Endothelial cell (in vitro differentiated cells): ENCODE measurements at places on chromosomes 7 and 10.

GRCh38 chr7:81845744-81846241 lies 75.9 kb upstream of the HGF start:
- H3K4me1 ChIP-seq = peaks cover 10% of the 10 kb centered on the region
- H3K4me3 ChIP-seq = no peak overlapping the region
- no peaks in the 10 kb centered on the region for H3K36me3 ChIP-seq
- no peak for DNase-seq
- no peaks in the 10 kb centered on the region for H3K27me3 ChIP-seq

GRCh38 chr10:70913893-70914240 lies 25.5 kb upstream of the PCBD1 start:
- H3K27me3 ChIP-seq = peaks cover 3% of the 10 kb centered on the region
- peaks cover 6% of the 10 kb centered on the region for H3K4me1 ChIP-seq
- H3K27ac ChIP-seq = no peak overlapping the region
- no peak overlapping the region for H3K4me3 ChIP-seq

GRCh38 chr7:26046878-26047277 lies 105.1 kb upstream of the NFE2L3 start:
- H3K4me3 ChIP-seq = no peak overlapping the region
- peaks cover 8% of the 10 kb centered on the region for H3K4me1 ChIP-seq
- peaks cover 2% of the 10 kb centered on the region for H3K27me3 ChIP-seq
- DNase-seq = no peak
- no peaks in the 10 kb centered on the region for H3K36me3 ChIP-seq
- no peak overlapping the region for H3K27ac ChIP-seq

GRCh38 chr7:30659312-30659711 lies 22.9 kb downstream of the CRHR2 start:
- no peak overlapping the region for H3K4me3 ChIP-seq
- no peak overlapping the region for H3K27ac ChIP-seq
- DNase-seq = no peak
- H3K4me1 ChIP-seq = peaks cover 4% of the 10 kb centered on the region
- peaks cover 3% of the 10 kb centered on the region for H3K27me3 ChIP-seq
- peaks cover 15% of the 10 kb centered on the region for H3K36me3 ChIP-seq

DNA sequence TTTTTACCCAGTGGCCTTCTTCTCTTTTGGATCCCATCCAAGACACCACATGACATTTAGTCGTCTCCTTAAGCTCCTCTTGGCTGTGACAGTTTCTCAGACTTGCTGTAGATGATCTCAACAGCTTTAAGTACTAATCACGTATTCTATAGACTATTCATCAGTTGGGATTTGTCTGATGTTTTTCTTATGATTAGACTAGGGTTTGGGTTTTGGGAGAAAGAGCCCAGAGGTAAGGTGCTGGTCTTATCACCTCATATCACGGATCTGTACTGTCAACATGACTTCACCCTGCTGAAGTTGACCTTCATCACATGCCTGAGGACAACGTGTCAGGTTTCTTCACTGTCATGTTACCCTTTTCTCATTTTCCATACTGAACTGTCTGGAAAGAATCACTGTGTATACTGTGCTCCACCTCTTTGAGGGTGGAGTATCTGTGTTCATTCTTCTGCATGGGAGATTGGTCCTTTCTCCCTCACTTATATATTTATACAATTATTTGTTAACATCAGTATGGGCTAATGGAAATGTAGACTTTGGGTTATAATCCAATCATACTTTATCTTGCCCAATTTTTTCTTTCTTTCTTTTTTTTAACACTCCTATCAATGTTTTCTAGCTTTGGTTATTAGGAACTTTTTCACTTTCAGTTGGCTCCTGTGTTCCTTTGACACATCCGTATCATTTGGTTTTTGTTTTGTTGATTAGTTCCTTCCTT lies 6.4 kb upstream of the HKDC1 start:
- no peak for DNase-seq
- peaks cover 4% of the 10 kb centered on the region for H3K36me3 ChIP-seq
- no peak overlapping the region for H3K4me3 ChIP-seq
- no peak overlapping the region for H3K27ac ChIP-seq
- H3K4me1 ChIP-seq = peaks cover 21% of the 10 kb centered on the region

GRCh38 chr7:134845461-134845860 lies 66.0 kb downstream of the CALD1 start:
- peaks cover 4% of the 10 kb centered on the region for H3K27me3 ChIP-seq
- no peak for DNase-seq
- H3K36me3 ChIP-seq = peaks cover 28% of the 10 kb centered on the region
- H3K4me1 ChIP-seq = peaks cover 24% of the 10 kb centered on the region
- H3K27ac ChIP-seq = no peak overlapping the region

GRCh38 chr7:918118-918425 lies 36.4 kb downstream of the ADAP1 start:
- peaks cover 11% of the 10 kb centered on the region for H3K27me3 ChIP-seq
- no peaks in the 10 kb centered on the region for H3K4me1 ChIP-seq
- no peak overlapping the region for H3K27ac ChIP-seq
- no peak overlapping the region for H3K4me3 ChIP-seq
- no peaks in the 10 kb centered on the region for H3K36me3 ChIP-seq
- DNase-seq = no peak

- no peaks in the 10 kb centered on the region for H3K27me3 ChIP-seq
- H3K4me3 ChIP-seq = no peak overlapping the region
- H3K27ac ChIP-seq = no peak overlapping the region
- H3K36me3 ChIP-seq = no peaks in the 10 kb centered on the region
- no peak for DNase-seq
These were observed 14.4 kb upstream of the NPVF start for GRCh38 chr7:25242678-25243077.

GRCh38 chr10:5557040-5557721 lies 32.4 kb downstream of the CALML3 start:
- H3K27ac ChIP-seq = no peak overlapping the region
- no peak overlapping the region for H3K4me3 ChIP-seq
- H3K36me3 ChIP-seq = no peaks in the 10 kb centered on the region
- peaks cover 39% of the 10 kb centered on the region for H3K4me1 ChIP-seq
- peaks cover 6% of the 10 kb centered on the region for H3K27me3 ChIP-seq

- no peak overlapping the region for H3K27ac ChIP-seq
- no peak for DNase-seq
- no peaks in the 10 kb centered on the region for H3K4me1 ChIP-seq
- no peaks in the 10 kb centered on the region for H3K36me3 ChIP-seq
These were observed 74.6 kb downstream of the XRCC2 start for GRCh38 chr7:152601305-152601798.

DNA sequence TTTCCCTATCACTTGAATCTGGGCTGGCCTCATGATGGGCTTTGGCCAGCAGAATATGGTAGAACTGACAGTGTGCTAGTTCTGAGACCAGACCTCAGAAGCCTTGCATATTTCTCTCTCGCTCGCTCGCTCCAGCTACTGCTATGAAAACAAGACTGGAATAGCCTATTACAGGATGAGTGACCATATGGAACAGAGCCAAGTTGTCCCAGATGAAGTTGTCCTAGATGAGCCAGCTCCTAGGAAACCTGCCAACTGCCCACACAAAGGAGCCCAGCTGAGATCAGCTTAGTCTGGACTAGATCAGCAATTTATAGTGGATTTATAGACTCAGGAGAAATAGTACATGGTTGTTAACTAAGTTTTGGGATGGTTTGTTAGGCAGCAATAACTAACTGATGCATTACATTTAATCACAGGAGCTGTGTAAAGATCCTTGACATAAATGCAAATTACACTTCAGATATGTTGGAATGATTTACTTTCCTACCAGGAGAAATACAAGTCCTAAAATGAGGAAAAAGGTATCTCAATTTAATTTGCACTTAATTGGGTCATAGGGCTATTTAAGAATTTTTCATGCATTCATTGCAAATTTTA lies 6.8 kb upstream of the HECW1 start:
- no peaks in the 10 kb centered on the region for H3K27me3 ChIP-seq
- no peak overlapping the region for H3K27ac ChIP-seq
- DNase-seq = no peak
- no peak overlapping the region for H3K4me3 ChIP-seq
- H3K36me3 ChIP-seq = no peaks in the 10 kb centered on the region

DNA sequence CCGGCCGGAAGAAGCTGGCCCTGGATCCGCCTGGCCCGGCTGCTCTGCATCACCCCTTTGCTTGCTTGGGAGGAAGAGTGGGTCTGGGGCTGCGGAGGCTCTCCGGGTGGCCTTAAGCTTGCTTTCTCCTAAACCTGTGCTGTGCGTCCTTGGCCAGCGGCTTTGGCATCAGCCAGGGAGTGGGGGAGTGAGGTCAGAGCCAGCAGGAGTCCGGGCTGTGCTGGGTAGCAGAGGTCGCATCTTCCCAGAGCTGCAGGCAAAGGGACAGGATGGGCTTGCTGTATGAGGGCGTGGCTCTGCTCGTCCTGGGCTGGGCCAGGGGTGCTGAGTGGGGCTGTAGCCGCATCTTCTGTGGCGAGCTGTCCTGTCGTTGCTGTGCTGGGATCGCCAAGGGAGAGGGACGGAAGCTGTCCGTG lies 21.1 kb downstream of the BNIP3 start:
- H3K27me3 ChIP-seq = peaks cover 10% of the 10 kb centered on the region
- no peak for DNase-seq
- H3K27ac ChIP-seq = no peak overlapping the region

GRCh38 chr7:108234281-108234680 lies 104.1 kb upstream of the LAMB4 start:
- H3K27me3 ChIP-seq = peaks cover 3% of the 10 kb centered on the region
- H3K27ac ChIP-seq = no peak overlapping the region
- DNase-seq = no peak
- H3K4me3 ChIP-seq = no peak overlapping the region

- peaks cover 3% of the 10 kb centered on the region for H3K27me3 ChIP-seq
- H3K27ac ChIP-seq = no peak overlapping the region
- DNase-seq = no peak
- no peak overlapping the region for H3K4me3 ChIP-seq
- peaks cover 3% of the 10 kb centered on the region for H3K36me3 ChIP-seq
These were observed 772.4 kb downstream of the GRID1 start for GRCh38 chr10:85594239-85594638.

DNA sequence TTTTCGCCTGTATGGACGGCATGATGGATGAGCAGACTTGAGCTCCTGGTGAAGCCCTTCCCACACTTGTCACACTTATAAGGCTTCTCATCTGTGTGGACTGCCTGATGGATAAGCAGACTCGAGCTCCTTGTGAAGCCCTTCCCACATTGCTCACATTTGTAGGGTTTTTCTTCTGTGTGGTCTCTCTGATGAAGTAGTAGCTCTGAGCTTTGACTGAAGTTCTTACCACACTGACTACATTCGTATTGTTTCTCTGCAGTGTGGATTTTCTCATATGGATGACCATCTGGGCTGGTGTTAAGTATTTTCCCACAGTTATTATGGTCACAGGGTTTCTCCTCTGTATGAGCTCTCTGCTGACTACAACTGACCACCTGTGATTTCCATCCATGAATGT lies 17.2 kb downstream of the ZNF239 start:
- peaks cover 23% of the 10 kb centered on the region for H3K4me1 ChIP-seq
- H3K36me3 ChIP-seq = peaks cover 4% of the 10 kb centered on the region
- no peak overlapping the region for H3K27ac ChIP-seq
- DNase-seq = no peak
- no peak overlapping the region for H3K4me3 ChIP-seq
- peaks cover 1% of the 10 kb centered on the region for H3K27me3 ChIP-seq

DNA sequence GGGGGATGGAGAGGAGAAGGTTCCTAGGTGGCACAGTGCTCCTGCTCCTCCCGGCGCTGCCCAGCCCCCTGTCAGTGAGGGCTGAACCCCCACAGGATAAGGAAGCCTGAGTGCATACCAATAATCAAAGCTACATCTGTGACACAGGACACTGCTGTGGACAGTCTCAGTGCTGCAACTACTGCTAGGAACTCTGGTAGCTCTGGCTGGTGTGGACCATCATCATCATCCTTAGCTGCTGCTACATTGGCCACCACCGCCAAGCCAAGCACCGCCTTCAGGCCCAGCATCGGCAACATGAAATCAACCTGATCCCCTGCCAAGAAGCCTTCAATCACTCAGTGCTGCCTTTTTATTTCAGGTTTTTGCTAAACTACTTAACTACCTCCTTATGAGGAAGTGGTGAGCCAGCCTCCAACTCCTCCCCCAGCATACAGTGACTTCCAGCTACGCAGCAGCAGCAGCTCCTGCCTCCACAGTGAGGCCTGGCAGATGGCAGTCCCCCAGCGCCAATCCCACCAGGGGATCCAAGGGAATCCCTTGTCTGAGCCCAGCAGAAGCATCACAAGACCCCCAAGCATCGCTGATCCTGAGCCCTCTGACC lies 32.1 kb upstream of the SLC26A4 start:
- no peak overlapping the region for H3K4me3 ChIP-seq
- DNase-seq = no peak
- H3K36me3 ChIP-seq = peaks cover 11% of the 10 kb centered on the region
- H3K4me1 ChIP-seq = peaks cover 6% of the 10 kb centered on the region
- H3K27ac ChIP-seq = no peak overlapping the region

GRCh38 chr10:110885932-110886674 lies 14.4 kb downstream of the PDCD4 start:
- H3K4me3 ChIP-seq = no peak overlapping the region
- DNase-seq = no peak
- H3K27me3 ChIP-seq = peaks cover under 1% of the 10 kb centered on the region
- H3K36me3 ChIP-seq = no peaks in the 10 kb centered on the region
- H3K4me1 ChIP-seq = no peaks in the 10 kb centered on the region

DNA sequence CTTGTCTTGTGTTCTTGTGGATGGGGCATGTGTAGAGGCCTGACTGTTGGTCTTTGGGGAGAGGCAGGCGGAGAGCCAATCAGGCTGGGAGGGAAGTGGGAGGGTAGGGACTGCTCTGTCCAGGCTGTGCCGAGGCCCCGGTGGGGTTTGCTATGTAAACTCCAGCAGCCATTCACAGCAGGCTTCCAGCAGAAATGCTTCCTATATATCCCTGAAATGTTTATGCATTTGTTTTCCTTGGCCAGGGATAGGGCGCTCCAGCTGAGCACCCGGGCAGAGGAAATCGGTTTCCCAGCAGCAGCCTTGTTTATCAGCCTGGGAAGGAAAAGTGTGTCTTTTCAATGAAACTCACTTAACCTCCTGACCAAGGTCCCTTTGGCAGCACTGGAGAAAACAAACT lies 18.3 kb upstream of the AQP1 start:
- DNase-seq = no peak
- H3K27ac ChIP-seq = peak overlapping the region; percentile 52
- no peak overlapping the region for H3K4me3 ChIP-seq
- peaks cover 5% of the 10 kb centered on the region for H3K36me3 ChIP-seq
- peaks cover 11% of the 10 kb centered on the region for H3K27me3 ChIP-seq

DNA sequence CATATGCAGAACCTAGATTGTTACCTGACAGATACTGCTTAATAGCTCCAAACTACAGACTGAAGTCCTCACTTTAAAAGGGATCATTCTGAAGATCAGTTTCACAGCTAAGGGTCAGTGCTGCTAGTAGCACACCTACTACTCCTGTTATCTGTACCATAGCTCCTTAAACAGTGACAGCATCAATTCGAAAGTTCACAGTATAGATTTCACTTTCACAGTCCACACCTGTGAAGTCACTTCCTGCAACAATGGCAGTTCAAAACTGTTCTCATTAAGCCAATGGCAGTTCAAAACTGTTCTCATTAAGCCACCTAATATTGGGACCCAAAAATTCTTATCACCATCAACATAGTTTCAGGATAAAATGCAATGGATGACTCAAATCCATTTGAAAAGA lies 10.7 kb upstream of the FHIP2A start:
- H3K27ac ChIP-seq = no peak overlapping the region
- peaks cover 16% of the 10 kb centered on the region for H3K4me1 ChIP-seq
- no peak overlapping the region for H3K4me3 ChIP-seq
- DNase-seq = no peak
- peaks cover 22% of the 10 kb centered on the region for H3K36me3 ChIP-seq
